NCI-H1105 (cell line): ENCODE measurements at places on chromosomes 3 and 15.

- DNase-seq: no peak
These were observed 12.1 kb upstream of the DCLK3 start for GRCh38 chr3:36776436-36776835.

DNA sequence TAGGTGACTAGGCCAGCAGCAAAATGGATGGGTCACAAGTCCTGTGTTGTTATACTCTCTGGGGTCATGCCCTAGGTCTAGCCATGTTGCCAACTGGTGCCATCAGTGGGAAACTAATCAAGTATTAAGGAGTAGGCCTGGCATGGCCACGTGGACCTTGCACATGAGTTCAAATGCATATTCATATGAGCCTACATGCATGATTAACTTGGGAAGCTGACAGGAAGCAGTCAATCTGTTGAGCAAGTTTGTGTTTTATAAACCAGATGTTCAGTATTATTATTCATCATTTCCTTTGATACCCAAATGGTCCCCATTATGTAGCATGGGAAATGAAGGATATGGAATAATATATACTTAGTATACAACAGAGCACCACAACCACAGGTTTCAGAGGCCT, 95.0 kb downstream of the LRTM1 start:
- no peak for DNase-seq

GRCh38 chr15:29840926-29841325, 18.7 kb upstream of the TJP1 start:
- DNase-seq: no peak

DNA sequence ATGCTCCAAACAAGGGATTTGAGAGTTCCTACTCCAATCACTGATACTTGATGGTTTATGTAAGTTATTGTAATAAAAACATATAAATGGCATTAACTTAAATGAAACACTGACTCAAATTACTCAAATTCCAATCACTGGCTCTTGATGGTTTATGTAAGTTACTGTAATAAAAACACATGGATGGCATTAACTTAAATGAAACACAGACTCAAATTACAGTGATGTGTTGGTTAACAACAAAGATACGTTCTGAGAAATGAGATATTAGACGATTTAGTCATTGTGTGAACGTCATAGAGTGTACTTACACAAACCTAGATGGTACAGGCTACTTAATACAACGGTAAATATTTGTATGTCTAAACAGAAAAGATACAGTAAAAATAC, 6.6 kb downstream of the MOBP start:
- DNase-seq: no peak

DNA sequence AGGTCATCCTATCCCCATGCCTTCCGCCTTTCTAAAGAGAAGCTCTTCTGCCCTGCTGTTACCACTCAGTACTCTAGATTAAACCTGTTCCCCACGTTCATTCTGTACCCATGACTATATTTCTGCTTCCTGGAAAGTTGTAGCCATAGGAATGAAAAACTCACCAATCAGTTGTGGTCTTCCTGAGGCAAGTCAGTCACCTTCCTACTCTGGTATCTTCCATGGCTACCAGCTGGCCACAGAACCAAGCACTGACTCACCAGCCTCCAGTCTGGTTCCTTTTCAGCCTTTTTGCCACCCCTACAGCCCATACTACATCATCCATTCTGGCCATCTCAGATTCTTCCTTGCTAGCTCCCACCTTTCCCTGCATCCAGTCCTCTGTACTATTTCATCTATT, 46.4 kb downstream of the TMEM44 start:
- DNase-seq: no peak

GRCh38 chr3:34218706-34219385, 420.4 kb downstream of the PDCD6IP start:
- DNase-seq: no peak

DNA sequence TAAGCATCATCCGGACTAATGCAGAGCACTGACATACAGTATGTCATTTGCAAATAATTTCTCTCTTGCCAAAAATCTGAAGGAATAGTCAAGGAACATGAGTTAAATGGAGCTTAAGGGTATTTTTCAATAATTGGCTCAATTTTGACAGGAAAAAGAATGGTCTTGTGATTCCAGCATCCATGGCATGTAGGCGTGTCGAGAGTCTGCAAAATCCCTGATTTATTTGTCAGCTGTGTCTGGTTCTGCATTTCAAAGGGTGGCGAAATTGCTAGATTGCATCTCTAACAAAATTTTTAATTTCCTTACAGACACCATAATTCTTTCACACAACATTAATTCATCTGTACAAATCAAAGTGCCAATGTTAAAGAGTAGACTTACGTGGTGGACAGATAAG, 65.4 kb upstream of the TBC1D23 start:
- DNase-seq: no peak

GRCh38 chr3:54421943-54422342, 299.6 kb downstream of the CACNA2D3 start:
- no peak for DNase-seq

DNA sequence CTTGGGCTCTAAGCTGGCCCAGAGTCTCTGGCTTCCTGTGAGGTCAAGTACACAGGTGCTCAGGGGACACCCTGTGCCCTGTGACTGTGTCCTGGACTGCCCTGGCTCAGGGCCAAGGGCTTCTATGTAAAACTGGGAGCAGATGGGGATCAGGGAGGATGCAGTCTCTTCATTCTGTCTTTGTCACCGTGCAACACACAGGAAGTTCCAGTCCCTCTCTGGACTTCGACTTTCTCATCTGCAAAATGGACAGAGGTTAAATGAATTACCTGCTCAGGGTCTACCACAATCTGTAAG, 61.9 kb upstream of the TLE3 start:
- no peak for DNase-seq

- DNase-seq: no peak
These were observed 485.7 kb upstream of the ZNF385D start for GRCh38 chr3:22236490-22237270.

GRCh38 chr3:82378392-82378791, 616.9 kb upstream of the GBE1 start:
- no peak for DNase-seq

GRCh38 chr3:134625462-134625861, 25.4 kb downstream of the KY start:
- no peak for DNase-seq

DNA sequence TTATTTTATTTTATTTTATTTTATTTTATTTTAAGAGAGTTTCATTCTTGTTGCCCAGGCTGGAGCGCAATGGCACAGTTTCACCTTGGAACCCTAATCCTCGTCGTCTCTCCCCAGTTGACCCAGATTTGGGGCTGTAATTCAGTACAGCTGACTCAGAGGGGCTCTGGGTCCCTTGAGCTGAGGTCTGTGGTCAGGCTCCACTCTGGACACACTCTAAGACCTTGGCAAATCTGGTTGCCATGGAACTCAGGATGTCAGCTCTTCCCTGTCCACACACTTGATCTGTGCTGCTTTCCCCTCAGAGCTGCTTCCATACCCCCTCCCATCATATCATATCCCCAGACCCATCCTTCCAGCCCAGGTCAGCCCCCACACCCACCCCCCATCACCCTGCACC, 675 bp upstream of the CYP11A1 start:
- DNase-seq: no peak

- DNase-seq: no peak
These were observed 378.1 kb downstream of the NSUN3 start for GRCh38 chr3:94440767-94441493.

- DNase-seq: peak; percentile 78
These were observed at the start of gene ESYT3 for GRCh38 chr3:138434276-138434874. TSS of gene ESYT3 (plus strand) at chr3:138434616. CDS start at chr3:138434799, 183 bp downstream.

GRCh38 chr15:61835029-61835428, 225.2 kb downstream of the VPS13C start:
- DNase-seq: no peak

- DNase-seq: no peak
These were observed 660.0 kb downstream of the FHIT start for GRCh38 chr3:60591267-60591666.

- DNase-seq: no peak
These were observed 101.6 kb upstream of the PRR23E start for GRCh38 chr3:127091376-127091775.
